ENCODE measurements at places on chromosomes 4 and X.

DNA sequence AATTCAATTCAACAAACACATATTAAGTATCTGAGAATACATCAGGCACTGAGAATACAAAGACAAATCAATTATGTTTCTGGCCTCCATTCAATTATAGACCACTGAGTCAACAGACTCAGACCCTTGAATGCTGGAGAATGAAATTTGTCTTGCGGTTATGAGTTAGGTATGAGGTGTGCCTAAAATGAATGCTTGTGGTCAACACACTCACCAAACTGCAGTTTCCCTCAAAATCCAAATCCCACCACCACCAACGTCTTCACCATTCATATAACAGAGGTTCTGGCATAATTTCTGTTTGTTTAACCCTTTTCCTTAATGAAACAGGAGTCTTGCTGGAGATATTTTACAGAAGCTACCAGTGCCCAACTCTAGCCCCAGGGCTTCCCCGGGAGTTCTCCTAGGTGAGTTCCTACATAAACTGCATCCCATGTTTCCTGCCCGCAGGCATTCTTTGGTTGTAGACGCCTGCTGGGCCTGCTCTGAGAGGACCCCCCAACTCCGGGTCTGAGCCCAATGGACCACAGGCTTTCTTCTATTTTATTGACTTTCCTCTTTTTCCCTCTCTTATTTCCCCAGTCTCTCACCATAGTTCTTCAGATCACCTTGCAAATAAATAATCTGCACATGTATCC lies 119.2 kb downstream of the DDX53 start:
- DNase-seq: no peak

DNA sequence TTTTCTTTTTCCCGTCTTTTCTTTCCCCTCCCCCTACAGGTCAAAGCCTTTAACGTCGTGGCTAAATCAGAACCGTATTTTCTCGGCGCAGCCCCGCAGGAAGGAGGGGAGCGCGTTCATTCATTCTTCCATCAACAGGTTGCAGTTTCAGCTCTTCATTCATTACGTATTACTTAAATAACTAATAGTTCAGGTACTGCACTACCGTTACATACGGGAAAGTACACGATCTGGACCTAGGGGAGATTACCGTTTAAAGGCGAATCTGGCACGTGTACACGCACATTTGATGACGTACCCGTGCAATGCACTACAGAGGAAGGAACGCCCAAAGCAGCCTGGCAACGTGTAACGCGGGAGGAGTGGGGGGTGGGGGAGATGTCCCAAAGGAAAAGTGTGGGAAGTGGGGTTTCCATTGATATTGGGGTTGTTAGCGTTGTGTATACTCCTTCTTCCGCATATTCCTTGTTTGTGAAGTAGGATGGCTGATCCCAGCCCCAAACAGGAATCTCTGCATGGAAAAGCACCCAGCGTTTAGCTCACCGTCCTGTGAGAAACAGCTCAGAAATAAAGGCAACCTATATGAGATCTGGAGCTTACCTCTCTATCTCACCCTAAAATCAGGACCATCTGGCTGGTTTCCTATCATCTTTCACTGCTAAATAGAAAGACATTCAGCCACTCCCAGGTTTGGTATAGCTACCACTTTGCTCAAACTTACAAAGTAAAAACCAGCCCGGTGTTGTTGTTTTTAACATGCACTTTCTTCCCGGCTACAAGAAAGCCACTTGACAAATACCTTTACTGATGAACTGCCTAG lies 585 bp upstream of the SEC24D start:
- DNase-seq: no peak

GRCh38 chr4:159787901-159788300 lies 685.0 kb downstream of the RAPGEF2 start:
- no peak for DNase-seq

DNA sequence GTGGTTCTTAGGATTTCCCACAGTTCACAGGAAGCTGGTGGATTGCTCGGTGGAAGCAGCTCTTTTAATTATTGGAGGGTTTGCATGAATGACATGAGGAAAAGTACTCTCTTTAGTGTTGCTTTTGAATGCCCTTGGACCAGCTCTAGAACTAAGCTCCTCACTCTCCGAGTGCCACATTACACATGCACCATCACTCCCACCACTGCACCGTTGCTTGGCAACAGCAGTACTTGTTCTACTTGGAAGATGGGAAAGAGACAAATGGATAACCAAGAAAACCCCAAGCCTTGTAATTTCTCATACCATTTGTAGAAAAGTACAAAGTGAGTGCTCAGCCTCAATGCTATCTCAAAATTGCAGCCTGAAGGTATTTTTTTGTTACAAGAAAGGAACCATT lies 620.2 kb upstream of the BOD1L1 start:
- no peak for DNase-seq

DNA sequence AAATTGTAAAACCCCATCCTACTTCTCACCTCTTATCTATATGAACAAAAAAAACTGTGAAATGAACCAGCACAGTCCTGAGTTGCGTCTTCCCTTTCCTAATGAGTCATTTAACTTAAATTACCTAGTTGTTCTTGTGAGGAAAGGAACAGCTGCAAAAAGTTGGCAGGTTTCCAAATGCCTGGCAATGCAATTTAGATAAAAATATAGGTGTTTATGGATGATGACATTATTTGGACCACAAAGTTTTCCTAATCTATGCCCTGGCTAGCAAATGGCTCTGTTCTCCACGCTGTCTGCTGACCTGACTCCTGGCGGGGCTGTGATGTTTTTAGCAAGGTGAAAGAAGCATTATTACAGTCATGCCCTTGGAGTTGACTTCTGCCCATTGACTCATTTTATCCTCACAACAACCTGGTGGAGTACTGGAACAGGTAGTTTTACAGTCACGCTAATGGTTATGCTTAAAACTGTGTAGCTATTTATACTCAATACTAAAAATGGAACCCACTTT lies 29.8 kb upstream of the RELL1 start:
- DNase-seq: no peak

DNA sequence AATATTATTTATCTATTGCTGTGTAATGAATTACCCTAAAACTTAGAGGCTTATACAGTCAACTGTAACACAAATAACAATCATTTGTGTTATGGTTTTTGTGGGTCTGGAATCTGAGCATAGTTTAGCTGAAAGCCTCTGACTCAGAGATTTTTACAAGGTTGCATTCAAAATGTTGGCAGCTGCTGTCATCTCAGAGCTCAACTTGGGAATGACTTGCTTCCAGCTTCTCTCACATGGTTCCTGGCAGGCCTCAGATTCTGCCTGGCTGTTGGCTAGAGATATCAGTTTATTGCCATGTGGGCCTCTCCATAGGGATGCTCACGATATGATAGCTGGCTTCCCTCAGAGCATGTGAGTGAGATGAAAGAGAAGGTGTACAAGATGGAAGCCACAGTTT lies 70.2 kb upstream of the BRWD3 start:
- DNase-seq: no peak

- no peak for DNase-seq
Observed at GRCh38 chrX:27660878-27661277, 70.7 kb downstream of the DCAF8L2 start.

DNA sequence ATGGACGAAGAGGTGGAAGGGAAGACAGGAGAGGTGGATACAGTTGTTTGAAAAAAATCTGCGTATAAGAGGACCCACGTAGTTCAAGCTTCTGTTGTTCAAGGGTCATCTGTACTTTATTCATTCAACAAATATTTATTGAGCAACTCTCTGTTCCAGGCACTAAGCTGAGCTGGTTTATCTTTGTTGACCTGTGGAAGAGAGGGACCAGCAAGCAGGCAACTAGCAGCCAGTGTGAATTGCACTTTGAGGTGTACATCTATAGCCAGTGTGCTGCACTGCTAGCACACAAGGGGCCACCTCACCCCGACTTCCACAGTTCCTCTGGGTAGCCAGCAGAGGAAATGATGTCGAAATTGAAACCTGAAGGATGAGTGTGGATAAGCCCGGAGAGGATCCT lies 191.4 kb downstream of the SOWAHB start:
- DNase-seq: no peak

- DNase-seq: no peak
Observed at GRCh38 chrX:86066998-86067397, 19.6 kb upstream of the CHM start.

DNA sequence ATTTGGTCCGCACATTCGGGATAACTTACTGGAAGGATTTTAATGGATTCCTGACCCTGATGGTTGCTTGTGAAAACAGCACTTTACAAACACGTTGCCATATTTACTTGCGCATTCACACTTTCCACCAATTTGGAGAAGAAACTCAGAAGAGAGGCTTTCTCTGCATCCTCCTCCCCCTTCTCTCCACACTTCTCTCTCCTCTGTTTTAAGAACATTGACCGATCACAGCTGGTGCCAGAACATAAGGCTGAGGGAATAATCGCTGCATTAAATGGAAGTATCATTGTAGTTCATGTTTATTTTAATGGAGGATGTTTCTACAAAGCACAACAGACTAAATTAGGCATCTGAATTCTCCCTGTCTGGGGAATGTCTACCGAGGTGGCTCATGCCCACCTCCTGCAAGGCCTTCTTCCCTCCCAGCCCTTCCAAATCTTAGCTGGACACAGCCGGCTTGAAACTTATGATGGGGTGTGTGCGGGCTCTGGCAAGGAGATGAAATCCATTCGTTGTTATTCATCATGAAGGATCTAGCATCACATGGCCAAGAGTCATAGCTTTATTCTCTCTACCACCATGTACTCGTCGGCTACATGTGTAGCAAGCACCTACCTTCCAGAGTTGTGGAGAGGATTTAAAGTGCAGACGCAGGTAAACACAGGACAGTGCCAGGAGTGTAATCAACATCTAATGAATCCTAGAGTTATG lies 204.1 kb downstream of the LDB2 start:
- no peak for DNase-seq

DNA sequence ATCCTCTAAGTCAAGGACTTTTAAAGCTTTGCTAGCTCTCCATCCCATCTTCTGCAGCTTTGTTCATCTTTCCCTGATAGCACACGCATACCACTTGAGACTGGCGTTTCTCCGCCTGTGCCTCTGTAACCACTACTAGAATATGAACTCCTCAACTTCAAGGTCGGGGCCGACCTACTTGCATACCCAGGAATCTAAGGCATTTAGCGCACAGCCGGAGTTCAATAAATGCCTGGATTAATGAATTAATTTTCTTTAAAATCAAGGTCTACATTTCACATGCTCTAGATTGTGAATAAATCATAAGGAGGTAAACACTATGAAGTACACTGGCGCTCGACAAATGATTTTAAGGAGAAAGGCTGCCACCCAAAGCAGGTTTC lies 89.3 kb downstream of the HNRNPD start:
- no peak for DNase-seq

- DNase-seq: no peak
Observed at GRCh38 chr4:2320746-2321145, 58.8 kb upstream of the MXD4 start.

DNA sequence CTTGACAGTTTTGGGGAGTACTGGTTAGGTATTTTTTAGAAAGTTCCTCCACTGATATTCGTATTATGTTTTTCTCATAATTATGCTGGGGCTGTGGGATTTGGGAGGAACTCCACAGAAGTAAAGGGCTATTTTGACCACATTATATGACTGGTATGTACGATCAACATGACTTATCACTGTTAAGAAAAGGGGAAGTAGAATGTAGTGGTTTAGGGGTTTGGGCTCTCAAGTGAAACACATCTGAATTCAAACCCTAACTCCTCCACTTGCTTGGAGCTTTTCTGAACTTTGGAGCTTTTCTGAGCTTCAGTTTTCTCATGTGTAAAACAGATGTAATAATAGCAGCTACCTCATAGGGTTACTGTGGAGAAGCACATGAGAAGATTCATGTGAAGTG lies 96.4 kb upstream of the C1GALT1C1 start:
- no peak for DNase-seq

DNA sequence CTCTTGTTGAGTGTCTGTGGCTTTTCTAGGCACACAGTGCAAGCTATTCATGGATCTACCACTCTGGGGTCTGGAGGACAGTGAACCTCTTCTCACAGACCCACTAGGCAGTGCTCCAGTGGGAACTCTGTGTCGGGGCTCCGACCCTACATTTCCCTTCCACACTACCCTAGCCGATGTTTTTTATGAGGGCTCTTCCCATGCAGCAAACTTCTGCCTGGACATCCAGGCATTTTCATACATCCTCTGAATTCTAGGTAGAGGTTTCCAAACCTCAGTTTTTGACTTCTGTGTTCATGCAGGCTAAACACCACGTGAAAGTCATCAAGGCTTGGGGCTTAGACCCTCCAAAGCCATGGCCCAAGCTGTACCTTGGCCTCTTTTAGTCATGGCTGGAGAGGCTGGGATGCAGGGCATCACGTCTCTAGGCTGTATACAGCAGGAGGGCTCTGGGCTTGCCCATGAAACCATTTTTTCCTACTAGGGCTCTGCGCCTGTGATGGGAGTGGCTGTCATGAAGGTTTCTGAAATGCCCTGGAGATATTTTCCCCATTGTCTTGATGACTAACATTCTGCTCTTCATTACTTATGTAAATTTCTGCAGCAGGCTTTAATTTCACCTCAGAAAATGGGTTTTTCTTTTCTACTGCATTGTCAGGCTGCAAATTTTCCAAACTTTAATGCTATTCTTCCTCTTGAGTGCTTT lies 249.8 kb upstream of the CPEB2 start:
- DNase-seq: no peak

DNA sequence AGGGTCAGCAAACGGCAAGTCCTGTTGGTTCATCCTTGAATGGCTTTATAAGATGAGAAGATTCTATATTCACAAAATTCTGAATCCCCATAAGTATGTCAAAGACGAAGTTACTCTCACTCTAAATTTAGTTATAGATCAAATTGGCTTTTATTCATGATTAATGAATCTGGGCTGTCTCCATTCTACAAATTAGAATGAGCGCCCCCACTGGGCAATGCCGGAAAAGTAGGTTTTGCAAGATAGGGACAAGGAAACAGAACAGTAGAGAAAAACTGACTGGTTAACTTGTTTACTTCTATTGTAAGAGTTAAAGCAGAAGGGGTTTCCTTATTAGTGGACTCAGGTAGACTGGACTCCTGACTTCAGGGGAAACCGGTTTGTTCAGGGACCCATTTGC lies 100.3 kb downstream of the F11 start:
- no peak for DNase-seq

- no peak for DNase-seq
Observed at GRCh38 chr4:61246034-61246433, 45.9 kb downstream of the ADGRL3 start.
